ENCODE measurements at places on chromosomes 6 and 20. TPM values are rescaled to one million over a fixed set of nuclear protein-coding genes. Genes with fewer than 3 reads are reported as not detected.

Gene LCA5
- 14.7 TPM for total RNA-seq

Gene EYS
- 1.9 TPM for total RNA-seq

Gene KCNS1
- total RNA-seq = 1.6 TPM

Gene ZBTB2
- 10.3 TPM for total RNA-seq

Gene KIAA1755
- total RNA-seq = 2.8 TPM

Gene FAM162B
- total RNA-seq = 1.3 TPM

Gene LY86
- total RNA-seq = 1.3 TPM

Gene DDX43
- 0.31 TPM for total RNA-seq

Gene RAET1L
- total RNA-seq = not detected

Gene BNIP5
- total RNA-seq = not detected

Gene EYA4
- 0.94 TPM for total RNA-seq

Gene TRIM15
- not detected for total RNA-seq

Gene DUSP15
- 6.6 TPM for total RNA-seq

Gene PTCHD4
- 27.9 TPM for total RNA-seq

Gene NKX2-2
- total RNA-seq = 0.31 TPM

Gene PLCB4
- 19.1 TPM for total RNA-seq

Gene IMPG1
- total RNA-seq = not detected

Gene EPB41L2
- 64.5 TPM for total RNA-seq

Gene LAMP5
- total RNA-seq = 4.1 TPM

Gene SLC26A8
- total RNA-seq = 3.8 TPM

Gene SLC17A1
- total RNA-seq = not detected
